ENCODE measurements at places on chromosomes 12 and 14.

DNA sequence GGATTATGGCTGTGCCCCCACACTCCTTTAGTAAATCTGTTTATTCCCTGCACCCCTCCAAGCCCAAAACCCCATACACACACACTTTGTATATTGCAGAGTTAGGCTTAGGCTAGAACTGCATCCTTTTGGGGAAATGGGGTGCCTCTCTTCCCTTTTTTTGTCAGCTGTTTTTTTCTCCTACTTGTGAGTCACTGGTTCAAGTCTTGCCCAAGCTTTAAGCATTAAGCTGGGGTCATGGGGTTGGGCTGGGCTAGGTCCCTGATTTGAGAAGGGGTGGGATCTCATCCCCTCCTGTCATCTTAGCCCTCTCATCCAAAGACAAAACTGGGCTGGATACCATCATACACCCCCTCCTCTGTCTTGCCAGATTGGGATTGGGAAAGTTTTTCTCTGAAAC is 1.6 kb downstream of the LRP1 start:
- no peak for DNase-seq

DNA sequence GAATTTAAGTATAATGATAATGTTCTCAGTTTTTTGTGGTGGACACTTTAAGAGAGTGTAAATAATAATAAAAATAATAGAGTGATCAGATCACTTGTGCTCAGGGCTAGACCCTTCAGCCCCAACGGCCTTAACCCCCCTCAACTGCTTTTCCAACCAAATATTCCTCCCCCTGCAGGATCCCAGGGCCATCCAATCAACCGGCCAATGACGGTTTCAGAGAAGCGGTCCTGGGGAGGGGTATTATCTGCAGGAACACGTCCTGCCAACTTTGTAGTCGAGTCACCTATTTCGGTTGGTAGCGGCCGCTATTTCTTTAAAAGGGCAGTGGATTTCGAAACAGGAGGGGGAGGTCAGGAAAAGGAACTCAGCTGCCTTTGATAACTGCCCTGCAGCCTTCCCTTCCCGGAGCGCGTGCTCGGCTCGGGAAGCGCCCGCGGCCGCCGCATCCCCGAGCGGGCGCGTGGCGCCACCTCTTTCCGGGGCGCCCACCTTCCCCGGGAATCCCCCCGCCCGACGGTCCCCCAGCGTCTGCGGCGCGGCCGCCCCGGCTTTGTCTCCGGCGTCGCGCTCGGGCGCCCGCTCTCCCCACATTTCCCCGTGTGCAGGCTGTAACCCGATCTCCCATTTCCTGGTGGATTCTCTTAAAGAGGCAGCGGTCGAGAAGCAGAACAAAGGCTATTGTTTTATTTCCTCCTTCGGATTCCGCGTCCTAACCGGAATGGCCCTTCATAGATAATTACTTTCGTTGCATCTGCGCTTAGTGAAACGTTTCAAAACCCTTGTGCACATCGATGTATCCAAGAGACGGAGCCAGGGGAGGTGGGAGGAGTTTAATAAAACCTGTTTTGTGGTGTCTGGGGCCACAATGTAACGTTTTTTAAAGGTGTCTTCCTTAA is 711 bp upstream of the ETV6 start:
- DNase-seq, result no peak

- no peak for DNase-seq
These were observed 952 bp downstream of the DRAM1 start for GRCh38 chr12:101878243-101878821.

DNA sequence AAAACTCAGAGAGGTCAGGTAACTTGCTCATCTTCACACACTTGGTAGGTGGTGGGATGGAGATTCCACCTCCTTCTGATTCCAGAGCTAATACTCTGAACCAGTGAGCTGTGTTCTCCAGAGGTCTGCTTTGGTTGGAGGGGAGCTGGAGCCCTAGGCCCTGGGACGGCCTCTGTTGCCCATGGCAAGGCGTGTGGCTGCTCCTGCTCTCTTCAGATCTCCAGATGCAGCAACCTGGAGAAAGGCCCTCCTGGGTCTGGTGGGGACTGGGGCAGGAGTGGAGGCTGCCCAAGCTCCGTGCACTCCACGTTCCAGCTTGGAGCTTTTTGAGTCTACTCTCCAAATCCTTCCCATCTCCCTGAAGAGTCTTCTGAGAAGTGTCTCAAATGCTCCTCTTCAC is 10.7 kb downstream of the CCND2 start:
- no peak for DNase-seq

DNA sequence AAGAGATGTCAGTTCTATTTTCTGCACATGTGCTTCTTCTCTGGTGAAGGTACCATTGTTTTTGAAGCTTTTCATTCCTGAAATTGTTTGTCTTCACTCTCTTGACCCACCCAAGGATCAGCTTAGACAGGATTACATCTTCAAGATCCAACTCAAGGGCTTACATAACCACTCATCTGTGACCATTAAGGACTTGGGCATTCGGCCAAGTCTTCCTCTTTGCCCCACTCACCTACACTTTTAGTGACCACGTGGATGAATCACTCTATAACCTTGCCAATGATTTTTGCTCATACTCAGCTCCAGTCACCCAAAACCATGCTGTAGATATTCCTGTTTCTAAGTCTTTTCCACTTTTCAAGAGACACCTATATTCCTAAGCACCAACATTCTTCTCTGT is 36.5 kb upstream of the SSTR1 start:
- no peak for DNase-seq

- no peak for DNase-seq
These were observed 358.4 kb upstream of the SOX5 start for GRCh38 chr12:24307716-24308335.

- DNase-seq, result no peak
These were observed 10.2 kb downstream of the PPFIBP1 start for GRCh38 chr12:27534060-27534764.

DNA sequence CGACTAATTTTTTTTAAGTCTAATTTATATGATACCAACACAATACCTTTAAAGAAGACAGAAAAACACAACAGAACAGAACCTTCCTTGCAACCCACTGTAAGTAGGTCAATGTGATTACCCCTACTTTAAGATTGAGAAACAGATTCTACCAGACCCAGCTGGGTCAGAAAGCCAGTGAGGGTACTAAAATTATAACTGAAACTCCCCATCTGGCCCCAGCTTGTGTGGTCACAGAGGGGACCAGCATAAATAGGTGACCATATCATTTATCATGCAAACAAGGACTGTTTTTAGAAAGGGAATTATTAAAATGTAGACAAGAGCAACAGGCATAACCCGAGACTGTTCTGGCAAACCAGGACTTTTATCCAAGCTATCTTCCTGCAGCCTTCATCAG is 30.1 kb upstream of the FRMD6 start:
- DNase-seq, result no peak

GRCh38 chr12:58412461-58413060 is 471.2 kb downstream of the ATP23 start:
- DNase-seq, result no peak

DNA sequence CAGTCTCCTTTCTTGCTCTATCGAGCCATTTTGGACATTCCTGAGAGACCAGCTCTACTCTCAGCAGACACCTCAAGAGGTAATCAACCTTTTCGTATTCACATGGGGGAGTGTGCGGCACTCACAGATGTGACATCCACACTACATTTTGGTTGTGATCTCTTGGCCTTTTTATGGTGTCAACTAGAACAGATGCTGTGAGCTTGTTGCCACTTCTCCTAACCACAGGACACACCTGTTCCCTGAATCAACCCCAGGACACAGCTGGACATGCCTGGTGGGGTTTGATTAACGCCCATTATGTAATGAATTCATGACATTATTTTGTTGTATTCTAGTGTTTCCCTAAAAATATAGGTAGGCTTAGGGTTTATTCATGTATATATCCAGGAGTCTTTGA is 1143.6 kb downstream of the TMEM121 start:
- no peak for DNase-seq

DNA sequence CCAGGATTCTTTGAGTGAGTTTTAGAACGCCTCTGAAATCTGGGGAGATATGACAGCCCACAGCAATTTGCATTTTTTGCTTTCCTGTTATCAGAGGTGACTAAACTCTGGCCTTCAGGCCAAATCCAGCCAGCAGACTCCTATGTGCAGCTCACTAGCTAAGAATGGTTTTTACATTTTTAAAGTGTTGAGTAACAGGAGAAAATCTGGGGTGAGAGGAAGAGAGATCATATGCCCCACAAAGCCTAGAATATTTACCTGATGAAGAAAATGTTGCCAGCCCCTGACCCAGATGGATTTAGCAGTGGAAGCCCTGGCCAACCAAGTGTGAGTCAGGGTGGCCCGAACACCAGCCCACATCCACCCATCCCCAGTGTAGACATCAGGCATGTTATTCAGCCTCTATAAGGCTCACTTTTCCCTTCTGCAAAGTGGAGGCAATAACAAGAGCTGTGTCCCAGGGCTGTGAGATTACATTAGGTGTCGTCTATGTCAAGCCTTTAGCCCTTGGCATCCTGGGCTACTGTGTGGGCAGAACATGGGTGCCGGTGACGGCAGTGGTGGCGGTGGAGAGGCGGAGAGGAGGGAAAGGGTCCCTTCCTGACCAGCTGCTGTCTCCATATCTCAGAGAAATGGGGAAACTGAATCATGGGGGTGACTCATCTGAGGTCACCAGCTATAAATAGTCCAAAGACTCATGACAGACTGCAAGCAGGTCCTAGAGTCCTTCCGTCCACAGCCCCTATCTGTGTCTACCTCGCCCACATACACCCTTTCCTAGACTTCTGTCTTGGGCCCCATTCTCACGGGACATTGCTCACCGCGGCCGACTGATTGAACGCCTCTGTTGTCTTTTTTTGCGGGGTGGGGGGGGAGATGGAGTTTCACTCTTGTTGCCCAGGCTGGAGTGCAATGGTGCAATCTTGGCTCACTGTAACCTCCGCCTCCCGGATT is 32.6 kb upstream of the CD9 start:
- DNase-seq, result peak; percentile 71

GRCh38 chr12:43786899-43787693 is 19.0 kb downstream of the TWF1 start:
- DNase-seq, result no peak

- DNase-seq, result no peak
These were observed 10.1 kb downstream of the CHST11 start for GRCh38 chr12:104466709-104467345.

GRCh38 chr14:55832974-55833373 is 253.0 kb downstream of the KTN1 start:
- no peak for DNase-seq

DNA sequence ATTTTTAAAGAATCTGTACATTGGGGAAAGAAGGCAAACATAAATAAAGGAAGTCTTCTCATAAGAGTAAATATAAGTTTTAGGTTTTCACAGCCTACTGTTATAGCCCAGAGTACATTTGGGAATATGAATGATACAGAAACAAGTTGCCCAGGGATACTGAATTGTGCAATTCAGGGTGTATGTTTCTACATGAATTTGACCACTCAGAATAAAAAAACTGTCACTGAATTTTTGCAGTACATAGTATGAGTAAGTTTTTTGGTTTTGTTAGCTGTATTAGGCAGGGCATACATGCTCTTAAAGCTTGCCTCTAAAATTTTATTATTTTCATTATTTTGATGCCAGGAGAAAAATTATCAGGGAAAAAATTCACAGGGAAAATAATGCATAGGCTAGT is 6.6 kb upstream of the PCNX4 start:
- DNase-seq, result no peak

- DNase-seq, result no peak
These were observed 261.8 kb downstream of the BTG1 start for GRCh38 chr12:91883811-91884210.

GRCh38 chr14:22812744-22813143 is 2.5 kb downstream of the SLC7A7 start:
- DNase-seq, result no peak

- DNase-seq, result peak; percentile 17
These were observed 49.5 kb downstream of the ATP2A2 start for GRCh38 chr12:110330544-110330943.

DNA sequence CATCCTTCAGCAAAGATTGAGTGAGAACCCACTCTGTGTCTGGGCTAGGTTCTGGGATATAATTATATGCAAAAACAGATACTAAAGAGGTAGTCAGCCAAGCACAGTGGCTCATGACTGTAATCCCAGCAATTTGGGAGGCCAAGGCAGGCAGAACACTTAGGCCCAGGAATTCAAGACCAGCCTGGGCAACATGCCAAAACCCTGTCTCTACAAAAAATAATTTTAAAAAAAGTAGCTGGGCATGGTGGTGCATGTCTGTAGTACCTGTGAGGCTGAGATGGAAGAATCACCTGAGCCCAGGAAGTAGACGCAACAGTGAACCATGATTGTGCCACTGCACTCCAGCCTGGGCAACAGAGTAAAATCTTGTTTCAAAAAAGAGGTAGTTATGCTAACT is 237.5 kb upstream of the HMGA2 start:
- DNase-seq, result no peak

DNA sequence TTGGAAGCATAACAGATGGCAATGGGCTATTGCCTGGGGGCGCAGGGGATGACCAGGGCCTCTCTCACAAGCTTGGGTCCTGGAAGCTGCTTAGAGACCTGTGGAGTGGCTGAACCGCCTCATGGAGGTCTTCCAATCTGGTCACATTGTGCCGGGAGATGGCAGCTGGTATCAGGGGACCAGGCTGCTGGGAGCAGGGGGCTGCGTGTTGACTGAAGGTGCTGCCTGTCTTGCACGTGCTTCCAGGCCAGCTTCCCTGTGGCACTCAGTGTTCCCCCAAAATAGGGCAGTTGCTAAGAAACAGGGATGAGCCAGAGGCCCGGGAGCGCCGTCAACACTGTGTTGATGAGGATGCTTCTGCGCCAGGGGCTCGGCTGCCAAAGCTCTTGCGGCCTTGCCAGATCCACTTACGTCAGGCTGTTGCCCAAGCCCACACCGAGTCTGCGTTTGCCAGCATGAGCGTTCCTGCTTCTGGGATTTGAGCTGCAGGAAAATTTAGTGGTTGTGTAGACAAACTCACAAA is 39.8 kb downstream of the ELK3 start:
- no peak for DNase-seq

DNA sequence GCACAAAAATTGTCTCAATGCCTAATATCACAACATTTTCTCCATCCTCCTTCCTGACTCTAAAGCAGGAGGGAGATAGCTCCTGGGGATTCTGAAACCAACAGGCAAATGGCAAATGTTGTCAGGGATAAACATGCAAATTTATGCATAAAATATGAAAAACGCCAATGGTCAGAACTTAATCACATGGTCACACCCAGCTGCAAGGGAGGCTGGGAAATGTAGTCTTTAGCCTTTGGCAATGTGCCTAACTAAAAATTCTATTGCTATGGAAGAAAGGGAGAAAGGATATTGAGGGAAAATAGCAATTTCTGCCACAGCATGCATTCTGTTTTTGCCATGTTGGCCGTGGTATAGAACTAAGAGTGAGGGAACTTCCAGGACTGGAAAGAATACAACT is 11.7 kb upstream of the OASL start:
- no peak for DNase-seq

- DNase-seq, result no peak
These were observed 724.0 kb upstream of the TMEM132C start for GRCh38 chr12:127542931-127543330.

All from AG04449 (cell line).